Fibroblast of skin of right biceps (primary cell): ENCODE measurements at places on chromosomes 16 and 17.

DNA sequence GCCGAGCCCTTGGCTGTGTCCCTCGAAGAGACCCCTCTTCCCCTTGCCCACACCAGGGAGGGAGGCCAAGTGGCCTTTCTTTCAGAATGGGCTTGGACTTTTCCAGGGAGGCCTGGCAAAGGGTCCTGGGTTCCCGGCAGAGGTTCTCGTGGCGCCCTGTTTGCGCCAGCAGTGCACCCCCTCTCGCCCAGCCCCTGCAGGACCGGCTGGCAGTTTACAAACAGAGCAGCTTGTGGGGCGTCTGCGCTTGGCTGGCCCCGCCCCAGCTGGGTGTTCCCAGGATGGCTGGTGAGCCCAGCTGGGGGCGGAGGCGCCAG lies 137.8 kb upstream of the CIBAR2 start:
- DNase-seq = no peak

DNA sequence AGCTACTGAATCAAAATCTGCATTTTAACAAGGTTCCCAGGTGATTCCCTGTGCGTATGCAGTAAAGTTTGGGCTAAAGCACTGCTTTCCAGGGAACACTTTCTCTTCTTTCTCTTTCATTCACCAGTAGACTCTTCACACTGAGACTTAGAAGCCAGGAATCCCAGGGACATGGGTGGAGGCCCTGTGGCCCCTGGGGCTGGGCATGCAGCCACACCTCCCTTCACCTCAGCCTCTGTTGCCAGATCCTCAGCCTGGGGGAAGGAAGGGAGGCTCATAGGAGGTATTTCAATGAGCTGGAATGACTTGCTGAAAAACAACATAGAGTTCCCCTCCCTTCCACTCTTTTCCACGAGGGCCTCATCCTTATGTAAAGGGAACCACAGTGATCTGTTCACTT lies 1.2 kb downstream of the G6PC3 start:
- no peak for DNase-seq

- no peak for DNase-seq
Measured at GRCh38 chr17:19579192-19579761, 45.6 kb downstream of the SLC47A1 start.

GRCh38 chr17:72677714-72678390 lies 414.6 kb downstream of the SLC39A11 start:
- peak; percentile 88 for DNase-seq

DNA sequence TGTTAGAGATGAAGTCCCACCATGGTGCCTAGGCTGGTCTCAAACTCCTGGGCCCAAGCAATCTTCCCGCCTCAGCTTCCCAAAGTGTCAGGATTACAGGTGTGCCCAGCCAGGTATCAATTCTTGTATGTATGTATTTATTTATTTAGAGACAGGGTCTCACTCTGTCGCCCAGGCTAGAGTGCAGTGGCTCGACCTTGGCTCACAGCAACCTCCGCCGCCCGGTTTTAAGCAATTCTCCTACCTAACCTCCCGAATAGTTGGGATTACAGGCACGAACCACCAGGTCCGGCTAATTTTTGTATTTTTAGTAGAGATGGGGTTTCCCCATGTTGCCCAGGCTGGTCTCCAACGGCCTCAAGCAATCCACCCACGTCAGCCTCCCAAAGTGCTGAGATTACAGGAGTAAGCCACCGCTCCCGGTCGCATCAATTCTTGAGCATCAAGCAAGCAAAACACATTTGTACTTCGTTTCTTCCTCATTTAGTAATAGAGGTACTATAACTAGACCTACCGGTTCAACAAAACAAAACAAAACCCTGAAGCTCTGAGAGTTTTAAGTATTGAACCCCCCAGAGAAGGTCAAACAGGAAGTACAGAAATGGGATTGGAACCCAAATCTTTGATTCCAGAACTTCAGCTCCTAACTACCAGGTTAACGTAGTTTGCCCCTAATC lies 1.0 kb upstream of the ZNF500 start:
- DNase-seq = no peak

DNA sequence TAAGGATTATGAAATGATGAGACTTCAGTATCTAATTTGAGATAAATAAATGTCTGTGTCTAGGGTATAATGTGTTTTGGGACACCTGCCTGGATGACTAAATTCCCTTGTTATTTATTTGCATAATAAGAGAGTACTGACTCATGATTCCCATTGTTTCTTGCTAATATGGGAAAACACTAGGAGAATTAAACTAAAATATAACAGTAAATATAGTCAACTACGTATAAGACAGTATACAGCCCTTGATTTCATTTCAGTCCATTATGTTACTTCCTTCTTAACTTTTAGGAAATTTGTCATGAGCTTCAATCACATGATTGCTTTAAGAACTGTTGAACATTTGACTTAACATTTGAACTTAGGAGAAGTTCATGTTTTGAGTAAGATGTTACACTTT lies 62.4 kb downstream of the VMP1 start:
- DNase-seq = no peak

- no peak for DNase-seq
Measured at GRCh38 chr17:11578998-11579397, 19.3 kb upstream of the DNAH9 start.

- no peak for DNase-seq
Measured at GRCh38 chr17:7019367-7019766, 3.5 kb upstream of the BCL6B start.

- no peak for DNase-seq
Measured at GRCh38 chr17:80845863-80846671, 145.6 kb upstream of the CHMP6 start.

DNA sequence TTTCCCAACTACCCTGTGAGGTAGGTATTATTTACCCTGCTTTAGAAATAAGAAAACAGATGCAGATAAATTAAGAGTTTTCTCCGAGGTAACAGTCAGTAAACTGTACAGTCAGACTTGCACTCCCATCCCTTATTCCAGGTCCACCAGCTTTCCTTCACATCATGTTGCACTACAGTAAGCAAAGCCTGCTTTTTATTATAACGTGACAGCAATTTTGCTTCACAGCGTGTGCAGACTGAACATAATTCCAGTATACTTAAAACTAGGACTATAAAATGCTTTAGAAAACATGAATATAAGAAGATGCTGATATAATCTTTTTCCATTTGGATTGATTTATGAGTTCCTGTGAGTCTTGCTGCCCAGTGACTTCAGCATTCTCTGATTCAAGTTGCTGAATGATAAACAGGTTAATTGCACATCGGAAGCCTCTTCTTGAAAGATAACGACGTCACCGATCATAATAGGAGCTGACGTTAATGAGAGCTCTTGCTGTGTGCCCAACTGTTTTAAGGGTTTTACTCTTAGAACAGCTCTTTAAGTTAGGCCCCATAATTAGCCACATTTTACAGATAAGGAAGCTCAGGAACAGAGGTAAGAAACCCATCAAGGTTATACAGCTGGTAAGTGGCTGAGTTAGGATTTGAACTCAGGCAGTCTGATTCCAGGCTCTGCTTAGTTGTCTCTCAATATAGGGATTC lies 1.4 kb downstream of the LIG3 start:
- peak; percentile 47 for DNase-seq

DNA sequence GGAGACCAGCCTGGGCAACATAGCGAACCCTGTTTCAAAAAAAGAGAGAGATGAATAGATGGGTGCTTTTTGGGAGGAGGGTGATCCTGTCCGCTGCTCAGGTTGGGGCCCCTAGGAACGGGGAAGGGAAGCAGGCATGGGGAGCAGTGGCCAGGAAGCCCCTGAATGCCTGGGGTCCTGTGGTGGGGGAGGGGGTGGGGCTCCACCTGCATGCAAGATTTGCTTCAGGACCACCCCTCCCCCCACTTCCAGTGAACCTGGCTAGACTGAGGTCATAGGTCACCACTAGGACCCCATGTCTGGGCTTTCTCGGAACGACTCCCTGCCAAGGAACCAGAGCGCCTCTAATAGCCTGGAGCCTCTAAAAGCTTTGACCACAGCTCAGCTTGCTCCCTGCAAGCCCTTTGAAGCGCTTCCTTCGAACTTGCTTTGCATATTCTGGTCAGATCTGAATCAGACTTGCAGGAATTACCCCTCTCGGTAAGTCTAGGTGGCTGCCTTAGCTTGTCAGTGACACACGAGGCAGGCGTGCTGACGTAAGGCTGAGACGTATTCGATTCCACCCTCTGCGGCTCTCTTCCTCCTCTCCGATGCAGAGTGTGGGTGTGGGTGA lies 3.7 kb downstream of the SOCS3 start:
- DNase-seq = peak; percentile 94

GRCh38 chr16:84427553-84427952 lies 59.2 kb downstream of the ATP2C2 start:
- DNase-seq = no peak

DNA sequence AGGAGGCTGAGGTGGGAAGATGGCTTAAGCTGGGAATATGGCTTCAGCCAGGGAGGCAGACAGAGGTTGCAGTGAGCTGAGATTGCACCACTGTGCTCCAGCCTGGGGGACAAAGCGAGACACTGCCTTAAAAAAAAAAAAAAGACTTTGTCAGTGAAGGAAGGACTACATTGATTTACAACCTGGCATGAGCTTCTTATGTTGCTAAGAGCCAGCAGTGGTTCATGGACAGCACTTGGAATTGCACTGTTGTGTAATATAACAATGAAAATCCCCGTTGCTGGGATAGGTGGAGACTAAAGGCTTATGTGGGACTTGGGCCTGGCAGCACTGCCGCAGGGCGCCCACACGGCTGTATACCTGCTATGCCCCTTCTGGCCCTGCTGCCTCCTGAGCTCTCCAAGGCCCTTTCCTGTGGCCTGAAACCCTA lies 14.1 kb upstream of the SLC16A5 start:
- peak; percentile 22 for DNase-seq

DNA sequence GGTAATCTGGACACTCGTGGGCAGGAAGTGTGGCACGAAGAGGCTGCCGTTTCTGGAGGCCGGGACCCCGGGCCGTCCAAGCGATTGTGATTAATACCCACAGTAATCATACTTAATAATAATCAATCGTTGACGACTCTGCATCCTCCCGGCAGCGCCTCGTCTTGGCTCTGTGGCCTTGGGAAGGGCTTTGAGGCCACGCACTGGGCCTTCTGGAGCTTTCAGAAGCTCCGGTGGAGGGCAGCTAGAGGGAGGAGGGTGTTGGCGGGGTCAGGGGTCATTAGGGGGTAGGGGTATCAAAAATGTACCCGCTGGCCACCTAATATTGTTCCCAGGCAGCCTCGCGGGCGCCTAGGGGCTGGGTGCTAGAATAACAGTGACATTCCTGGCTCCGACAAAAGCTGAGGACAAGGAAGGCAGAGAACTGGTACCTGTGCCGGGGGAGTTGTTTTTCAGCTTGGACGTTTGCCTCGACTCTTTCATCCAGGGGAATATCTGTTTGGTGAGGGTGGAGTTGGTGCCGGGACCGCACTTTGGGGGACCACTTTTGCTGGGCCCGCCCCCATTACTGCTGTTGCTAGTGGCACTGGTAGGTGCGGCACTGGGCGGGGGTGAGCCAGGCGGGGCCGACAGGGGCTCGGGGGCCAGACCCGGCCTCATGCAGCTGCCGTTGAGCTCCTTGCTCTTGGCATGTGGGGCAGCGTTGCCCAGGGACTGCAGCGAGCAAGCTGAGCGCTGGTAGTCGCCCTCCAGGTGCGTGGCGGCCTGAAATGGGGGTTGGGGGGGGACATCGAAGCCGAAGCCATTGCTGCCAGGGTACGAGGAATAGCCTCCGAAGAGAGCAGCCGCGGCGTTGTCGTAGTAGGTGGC lies 6.9 kb upstream of the HOXB2 start:
- peak; percentile 43 for DNase-seq

DNA sequence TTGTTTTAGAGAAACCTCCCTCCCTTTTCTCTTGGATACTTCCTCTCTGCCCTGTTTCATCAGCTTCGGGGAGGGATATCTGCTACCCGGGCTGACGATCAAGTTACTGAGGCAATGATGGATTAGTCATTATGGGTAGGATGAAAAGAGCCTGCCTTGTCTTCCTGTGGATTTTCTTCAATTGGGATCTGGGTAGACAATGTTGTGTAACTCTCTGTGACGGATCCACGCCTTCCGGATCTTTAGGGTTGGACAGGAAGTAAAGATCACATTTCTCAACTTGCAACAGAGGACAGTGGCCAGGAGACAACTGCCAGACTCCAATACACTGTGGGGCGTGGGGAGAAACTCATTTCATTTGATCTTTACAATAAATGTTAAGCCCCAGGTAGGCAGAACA lies 11.3 kb upstream of the CHST6 start:
- DNase-seq = peak; percentile 80
